ENCODE measurements at places on chromosomes 7 and 10.
A peak's percentile ranks its signal among the peaks of the same experiment; 100 is the strongest.

GRCh38 chr10:15476337-15476736, 105.2 kb upstream of the FAM171A1 start:
- DNase-seq: no peak

DNA sequence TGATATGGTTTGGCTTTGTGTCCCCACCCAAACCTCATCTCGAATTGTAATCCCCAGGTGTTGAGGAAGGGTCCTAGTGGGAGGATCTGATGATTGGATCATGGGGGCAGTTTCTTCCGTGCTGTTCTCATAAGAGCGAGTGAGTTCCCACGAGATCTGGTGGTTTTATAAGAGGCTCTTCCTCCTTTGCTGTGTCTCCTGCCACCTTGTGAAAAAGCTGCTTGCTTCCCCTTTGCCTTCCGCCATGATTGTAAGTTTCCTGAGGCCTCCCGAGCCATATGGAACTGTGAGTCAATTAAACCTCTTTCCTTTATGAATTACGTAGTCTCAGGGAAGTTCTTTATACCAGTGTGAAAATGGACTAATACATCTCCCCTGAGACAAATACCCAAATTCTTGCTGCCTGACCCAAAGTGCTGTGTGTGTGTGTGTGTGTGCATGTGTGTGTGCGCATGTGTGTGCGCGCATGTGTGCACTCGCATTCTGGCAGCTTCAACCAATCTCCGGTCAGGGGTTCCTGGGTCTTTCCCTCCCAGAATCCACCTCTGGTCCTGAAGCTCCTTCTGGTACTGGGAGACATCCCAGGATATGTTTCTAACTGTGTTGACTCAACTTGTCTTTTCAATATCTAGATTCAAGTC, 98.1 kb upstream of the LRRC4 start:
- DNase-seq: no peak

GRCh38 chr7:17968791-17969715, 28.8 kb upstream of the SNX13 start:
- DNase-seq: no peak

DNA sequence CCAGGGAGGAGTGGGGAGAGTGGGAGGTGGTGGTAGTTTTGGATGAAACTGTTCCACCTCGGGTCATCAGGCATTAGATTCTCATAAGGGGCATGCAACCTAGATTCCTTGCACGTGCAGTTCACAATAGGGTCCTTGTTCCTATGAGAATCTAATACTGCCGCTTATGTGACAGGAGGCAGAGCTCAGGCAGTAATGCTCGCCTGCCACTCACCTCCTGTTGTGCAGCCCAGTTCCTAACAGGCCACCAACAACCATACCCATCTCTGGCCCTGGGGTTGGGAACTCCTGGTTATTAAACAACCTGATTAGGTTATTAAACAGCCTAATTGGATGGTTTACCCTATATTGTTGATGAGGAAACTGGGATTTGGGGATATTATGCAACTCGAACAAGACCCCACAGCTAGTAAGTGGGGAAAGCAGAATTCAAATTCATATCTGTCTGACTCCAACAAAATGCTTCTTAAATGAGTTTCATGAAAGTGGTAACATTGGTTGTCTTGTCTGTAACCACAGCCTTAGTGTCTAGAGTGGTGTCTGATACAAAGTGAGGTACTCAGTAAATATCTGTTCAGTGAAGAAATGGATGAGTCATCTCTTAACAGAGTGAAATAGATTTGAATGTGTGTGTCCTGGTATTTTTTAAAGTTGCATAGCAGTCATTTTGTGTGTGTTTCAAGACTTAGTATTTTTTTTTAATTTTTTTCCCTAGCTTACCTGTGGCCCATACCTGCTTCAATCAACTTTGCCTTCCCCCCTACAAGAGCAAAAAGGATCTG, 101.6 kb downstream of the HECTD2 start:
- no peak for DNase-seq

DNA sequence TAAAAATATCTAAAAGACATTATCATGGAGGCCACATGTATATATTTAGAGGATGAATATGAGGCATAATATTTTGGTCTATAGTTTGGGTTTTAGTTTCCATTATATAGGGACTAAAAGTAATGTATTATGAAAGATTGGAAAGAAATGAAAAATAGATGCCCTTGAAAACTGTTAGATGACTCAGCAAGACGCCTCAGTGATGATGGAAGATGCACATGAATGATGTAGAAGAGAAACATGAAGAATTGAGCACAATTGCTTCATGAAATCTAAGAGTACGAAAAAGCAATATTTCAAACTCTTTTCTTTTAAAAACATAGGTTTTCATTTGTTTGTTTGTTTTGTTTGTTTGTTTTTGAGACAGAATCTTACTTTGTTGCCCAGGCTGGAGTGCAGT, 89.8 kb downstream of the ARL4A start:
- DNase-seq: no peak

GRCh38 chr10:35017608-35018007, 72.5 kb downstream of the CUL2 start:
- no peak for DNase-seq

DNA sequence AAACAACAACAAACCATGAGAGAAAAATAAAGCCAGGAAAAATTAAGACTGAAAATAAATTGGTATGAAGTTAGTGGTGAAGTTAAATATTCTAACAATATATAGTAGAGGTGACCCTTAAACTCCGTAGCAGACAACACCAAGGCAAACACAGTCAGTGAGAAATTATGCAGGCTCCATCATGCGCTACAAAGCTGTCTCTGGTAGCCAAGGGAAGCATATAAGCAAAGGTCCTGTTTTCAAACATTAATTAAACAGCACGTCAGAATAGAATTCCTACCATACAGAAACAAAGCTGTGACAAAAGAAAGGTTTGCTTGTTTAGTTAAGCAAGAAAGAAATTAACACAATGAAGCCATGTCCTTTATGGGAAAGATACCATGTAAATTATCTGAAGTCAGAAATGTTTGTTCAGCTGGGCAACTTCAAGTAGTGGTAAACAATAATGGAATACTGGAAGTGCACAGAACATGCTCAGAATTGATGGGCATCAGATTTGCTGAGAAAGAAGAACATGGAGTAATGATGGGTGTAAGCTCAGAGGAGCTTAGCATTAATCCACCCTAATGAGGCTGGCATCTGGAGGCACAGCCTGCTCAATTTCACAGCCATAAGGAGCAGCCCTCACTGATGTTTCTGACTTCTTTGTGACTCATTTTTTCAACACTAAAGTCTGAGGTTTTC, 75.7 kb downstream of the IGF2BP3 start:
- DNase-seq: no peak

GRCh38 chr7:82389876-82390275, 53.7 kb downstream of the CACNA2D1 start:
- DNase-seq: no peak

DNA sequence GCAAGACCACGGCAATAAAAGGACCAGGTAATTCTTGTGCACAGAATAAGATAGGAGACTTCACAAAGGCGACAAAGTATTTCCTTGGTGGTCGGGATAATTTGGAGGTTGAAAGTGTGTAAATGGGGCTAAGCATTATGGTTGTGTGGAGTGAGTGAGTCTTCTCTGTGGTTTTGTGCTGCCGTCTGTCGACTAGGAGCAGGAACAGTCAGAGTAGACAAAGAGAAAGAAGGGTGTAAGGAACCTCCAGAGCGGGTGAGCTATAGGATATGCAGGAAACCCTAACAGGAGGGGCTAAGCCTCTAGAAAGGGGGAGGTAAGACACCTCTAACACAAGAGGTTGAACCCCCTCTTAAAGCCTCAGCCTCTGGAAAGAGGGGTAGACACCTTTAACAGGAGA, 201.6 kb downstream of the SH2D4B start:
- no peak for DNase-seq

DNA sequence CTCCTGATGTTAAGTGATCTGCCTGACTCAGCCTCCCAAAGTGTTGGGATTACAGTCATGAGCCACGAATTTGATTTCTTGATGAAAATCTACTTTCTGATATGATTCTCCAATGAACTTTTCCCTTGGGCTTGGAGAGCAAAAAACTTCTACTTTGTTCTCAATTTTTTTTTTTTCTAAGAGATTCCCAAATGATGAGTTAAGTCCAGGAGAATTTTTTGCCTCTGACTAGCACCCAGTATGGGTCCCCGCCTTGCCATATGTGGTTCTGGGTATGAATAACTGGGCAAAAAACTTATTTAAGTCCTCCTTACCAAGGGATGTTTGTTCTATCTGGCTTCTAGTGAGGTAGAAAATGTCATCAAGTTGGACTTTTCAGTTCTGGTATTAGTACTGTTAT, 147.9 kb upstream of the LYZL1 start:
- no peak for DNase-seq

- no peak for DNase-seq
Measured at GRCh38 chr10:90372451-90372850, 485.4 kb downstream of the HTR7 start.

DNA sequence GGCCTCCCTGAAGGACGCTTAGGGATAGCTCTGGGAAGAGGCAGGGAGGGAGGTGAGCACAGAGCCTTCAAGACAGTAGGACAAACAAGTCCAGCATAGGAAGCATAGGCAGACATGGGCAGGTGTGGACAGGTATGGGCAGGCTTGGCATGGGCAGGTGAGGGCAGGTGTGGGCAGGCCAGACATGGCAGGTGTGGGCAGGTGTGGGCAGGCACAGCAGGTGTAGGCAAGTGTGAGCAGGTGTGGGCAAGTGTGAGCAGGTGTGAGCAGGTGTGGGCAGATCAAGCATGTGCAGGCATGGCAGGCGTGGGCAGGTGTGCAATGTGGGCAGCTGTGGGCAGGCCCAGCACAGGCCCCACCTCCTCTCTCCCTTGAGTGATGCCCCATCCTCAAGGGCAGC, 148.8 kb upstream of the ZMIZ1 start:
- no peak for DNase-seq

DNA sequence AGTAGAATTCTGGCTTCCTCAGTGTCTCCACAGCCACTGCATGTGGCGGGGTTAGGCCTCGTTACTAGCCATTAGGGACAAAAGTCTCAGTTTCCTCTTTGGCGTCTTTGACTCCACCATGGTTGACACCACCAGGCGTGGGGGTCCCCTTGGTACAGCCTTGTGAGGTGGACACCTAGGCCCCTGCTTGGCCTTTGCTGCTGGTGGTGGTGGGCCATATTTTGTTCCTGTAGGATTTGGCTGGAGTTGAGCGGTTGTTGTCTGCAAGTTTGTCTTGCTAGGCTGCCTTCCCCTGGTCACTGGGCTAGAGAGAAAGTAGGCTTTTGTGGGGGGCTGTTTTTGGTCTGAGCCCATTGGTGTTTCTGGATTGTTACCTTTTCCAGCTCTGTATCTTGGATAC, 272.7 kb downstream of the CAMK1D start:
- DNase-seq: no peak

DNA sequence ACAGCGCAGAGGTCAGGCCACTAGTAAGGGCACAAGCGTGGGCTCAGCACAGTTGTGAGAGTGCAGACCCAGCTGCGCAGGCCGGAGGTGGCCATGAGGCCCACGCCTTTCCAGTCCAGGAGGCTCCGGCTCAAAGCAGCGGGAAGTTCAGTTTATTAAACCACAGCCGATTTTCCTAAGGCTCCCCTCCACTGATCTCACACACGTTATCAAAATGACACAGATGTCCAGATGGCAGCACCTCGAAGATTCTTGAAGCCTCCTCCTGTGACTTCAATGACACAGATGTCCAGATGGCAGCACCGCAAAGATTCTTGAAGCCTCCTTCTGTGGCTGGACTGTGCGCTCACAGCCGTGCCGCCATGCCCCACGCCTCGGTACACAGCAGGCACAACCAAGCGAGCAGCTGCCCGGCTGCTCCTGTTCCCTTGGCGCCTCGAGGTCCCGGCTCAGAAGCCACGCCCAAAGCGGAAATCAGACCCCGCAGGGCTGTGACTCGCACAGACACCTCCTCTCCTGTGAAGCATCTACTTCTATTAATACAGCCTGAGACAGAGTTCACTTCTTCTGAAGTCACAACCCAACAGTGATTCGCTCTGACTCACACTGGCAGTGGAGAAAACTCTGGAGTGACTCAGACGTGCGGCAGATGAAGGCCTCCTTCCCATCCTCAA, 122.7 kb downstream of the MAD1L1 start:
- DNase-seq: peak; percentile 36

DNA sequence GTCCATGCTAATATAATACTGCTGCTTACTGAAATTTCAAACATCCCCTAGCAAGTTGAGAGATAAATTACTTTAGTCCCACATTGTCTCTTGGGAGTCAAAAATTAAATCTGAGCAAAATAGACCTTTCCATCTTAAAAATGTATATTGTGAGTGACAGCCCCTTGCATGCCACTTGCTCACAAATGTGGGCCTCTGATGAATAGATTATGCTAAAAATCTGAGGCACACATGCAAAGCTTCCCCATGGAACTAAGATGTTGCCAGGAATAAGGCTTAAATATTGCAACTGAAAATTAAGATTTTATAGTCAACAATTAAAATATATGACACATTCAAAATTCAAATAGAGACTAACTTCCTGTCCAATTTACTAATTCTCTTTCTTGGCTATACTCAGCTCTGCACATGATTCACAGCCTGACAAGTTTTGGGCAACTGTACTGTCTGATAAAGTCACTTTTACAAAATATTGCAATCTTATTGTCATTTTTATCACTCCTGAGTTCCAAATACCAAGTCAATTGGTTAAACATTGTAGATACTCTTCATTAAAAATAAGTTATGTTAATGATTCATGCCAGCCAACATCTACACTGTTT, 301.2 kb downstream of the CACNA2D1 start:
- no peak for DNase-seq

DNA sequence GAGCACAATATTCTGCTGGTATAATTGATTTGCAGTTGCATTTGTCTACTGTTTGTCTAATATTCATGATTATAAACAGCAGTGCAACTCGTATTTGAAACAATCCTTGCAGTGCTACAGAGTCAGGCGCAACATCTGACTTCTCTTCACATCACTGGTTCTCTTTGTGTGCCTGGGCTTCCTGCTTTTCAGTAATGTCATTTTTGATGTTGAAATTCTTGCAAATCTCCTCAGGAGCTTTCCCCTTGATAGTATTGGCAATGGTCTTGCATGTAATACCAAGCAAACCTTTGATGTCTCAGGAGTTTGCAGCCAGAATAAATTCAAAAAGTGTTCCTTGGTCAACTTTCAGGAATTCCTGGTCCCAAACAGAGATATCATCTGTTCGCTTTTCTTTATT, 20.2 kb downstream of the HPS6 start:
- no peak for DNase-seq

DNA sequence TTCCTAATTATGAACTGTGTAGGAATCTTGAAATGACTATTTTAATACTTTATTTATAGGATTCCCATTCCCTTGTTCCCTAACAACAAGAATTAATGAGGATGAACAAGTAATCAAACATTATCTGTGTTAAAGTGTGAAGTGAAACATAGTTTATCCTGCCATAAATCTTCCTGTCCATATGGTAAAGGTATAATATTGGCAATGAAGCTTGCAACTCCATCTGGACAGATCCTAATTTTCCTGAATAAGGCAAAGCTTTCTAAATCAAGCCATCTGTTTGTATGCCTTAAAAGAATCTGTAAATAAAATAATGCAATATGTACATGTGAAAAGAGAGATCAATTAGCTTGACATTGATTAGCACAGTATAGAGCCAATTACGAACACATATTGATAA, 529.0 kb downstream of the ANKRD7 start:
- no peak for DNase-seq

All from caudate nucleus (tissue), 63 donors.